ENCODE measurements at places on chromosomes 3 and 15.

DNA sequence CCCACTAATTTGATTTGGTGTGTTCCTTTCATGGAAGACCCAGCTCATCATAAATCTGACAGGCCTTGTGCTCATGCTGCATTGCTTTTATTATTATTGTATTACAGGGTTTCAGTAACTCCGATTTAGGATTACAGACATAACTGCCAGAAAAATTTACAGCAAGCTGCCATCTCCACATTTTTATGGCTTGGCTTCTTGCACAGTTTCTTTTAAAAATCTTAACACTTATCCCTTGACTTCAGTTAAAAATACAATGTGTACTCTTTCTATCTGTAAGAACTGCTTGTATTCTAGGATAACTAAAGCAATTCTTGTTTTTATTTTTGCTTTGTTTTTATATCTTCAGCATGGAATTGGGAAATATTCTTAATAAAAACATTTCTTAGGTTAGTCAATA, 612.2 kb downstream of the DIPK2A start:
- DNase-seq = no peak

DNA sequence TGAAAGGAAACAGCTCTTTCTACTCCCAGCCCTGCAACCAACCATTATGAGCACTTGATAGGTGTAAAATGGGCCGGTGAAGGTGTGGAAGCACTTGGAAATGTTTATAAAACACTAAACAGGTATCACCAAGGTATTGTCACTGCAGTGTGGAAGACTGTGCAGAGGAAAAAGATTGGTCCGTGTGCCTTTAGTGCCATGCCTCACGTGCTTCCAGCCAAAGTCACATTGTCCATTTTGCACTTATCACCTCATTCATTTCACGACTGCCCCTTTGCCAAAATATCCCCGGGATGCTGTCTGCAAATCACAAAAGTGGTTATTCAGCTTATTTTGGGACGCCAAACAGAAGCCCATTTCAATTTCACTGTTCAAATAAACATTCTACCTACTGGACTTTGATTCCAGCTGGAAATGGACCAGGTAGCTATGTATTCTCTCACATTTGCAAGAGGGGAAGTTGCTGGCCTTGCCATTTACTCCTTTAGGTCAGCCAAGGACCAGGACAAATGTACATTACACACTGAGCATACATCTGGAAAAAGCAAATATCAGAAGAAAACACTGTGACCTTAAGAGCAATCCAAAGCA, 58.4 kb downstream of the ARRDC4 start:
- no peak for DNase-seq

DNA sequence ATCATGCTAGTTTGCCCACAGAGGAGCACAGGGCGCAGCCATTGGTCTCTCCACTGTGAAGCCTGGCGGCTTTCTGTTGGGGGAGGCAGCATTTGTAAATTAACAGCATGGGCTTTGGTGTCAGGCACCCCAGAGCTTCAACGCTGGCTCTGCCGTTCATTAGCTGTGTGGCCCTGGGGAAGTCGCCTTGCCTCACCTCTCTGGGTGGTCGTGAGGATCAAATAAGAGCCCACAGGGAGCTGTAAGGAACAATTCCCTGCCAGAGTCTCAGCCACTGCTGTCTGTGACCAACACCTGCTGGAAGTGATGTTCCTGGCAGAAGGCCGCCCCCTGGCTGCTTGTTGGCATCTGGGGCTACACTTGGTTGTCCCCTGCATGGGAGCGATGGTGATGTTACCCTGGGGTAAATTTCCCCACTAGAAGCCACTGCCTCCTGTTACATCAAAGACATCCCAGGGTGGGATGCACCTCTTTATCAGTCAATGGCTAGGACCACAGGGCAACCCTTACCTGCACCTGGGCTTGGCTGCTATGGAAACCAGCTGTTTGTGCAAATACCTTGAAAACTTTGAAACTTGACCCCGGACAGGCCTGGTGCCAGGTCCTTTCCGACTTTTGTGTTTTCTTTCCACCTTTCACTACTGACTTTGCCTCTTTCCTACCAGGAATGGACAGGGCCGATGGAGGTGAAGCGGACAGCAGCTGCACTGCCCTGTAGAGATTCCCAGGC, 36.9 kb downstream of the DNASE1L3 start:
- DNase-seq = no peak

GRCh38 chr3:29481249-29481648, 200.4 kb downstream of the RBMS3 start:
- no peak for DNase-seq

GRCh38 chr3:59992578-59992977, 942.8 kb upstream of the CFAP20DC start:
- no peak for DNase-seq

GRCh38 chr3:127161236-127161635, 31.7 kb upstream of the PRR23E start:
- DNase-seq = no peak

DNA sequence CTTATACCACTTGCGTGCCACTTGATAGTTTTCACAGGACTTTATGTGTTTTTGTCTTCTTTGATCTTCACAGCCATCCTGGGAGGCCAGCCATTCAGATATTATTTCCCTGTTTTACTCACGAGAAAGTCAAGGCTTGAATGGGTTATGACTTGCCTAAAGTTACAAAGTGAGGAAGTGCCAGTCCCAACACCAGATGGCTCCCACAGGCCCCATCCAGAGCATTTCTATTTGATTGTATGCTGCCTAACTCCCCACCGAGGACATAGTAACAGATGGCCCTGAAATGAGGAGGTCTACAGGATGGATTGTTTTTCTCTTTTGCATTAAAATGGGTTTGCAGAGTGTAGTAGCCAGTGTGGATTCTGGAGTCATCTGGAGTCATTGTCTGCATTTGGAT, 74.5 kb downstream of the SPTSSB start:
- DNase-seq = no peak

GRCh38 chr3:168325684-168326083, 230.0 kb upstream of the GOLIM4 start:
- no peak for DNase-seq

- no peak for DNase-seq
These were observed 25.7 kb downstream of the ATOSA start for GRCh38 chr15:52653431-52653964.
